Activated naive CD8-positive, alpha-beta T cell treated with anti-CD3 and anti-CD28 coated beads, Interleukin-2, amount 50 U/mL, for 16 hours (primary cell): ENCODE measurements at places on chromosomes 3 and 15.
A peak's percentile ranks its signal among the peaks of the same experiment; 100 is the strongest.

DNA sequence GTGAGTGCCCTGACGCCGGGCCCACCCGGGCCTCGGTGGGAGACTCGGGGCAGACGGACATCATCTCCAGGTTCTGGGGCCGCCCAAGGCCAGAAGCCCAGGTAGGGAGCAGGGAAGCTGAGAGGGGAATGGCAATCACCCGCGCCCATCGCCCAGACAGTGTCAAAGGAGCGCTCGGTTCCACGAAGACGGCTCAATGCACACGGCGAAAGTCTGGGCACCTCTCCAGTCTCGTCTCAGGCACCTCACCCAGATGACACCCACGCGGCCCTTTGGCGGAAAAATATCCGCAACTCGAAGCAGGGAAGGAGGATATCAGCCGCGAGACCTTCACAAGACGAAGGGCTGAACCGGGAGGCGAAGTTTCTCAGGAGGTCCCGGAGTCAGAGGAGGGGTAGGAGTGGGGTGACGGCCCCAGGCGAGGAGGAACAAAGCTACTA, 916 bp downstream of the IL17RD start:
- no peak for DNase-seq

DNA sequence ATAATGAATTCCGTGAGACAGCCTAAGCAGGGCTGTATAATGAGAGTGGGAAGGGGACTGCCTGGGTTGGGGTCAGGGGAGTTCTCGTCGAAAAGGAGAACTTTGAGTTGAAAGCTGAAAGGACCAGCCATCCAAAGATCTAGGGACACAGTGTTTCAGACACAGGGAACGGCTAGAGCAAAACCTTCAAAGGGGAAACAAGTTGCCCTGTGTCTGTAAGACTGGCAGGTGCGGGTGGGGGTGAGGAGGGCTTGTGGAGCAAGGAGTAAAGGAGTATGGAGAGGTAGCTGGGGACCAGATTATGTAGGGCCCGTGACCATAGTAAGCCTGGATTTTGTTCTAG, 1.3 kb upstream of the SRP14 start:
- DNase-seq: no peak

GRCh38 chr3:134707908-134708597, 57.2 kb upstream of the KY start:
- DNase-seq: no peak

DNA sequence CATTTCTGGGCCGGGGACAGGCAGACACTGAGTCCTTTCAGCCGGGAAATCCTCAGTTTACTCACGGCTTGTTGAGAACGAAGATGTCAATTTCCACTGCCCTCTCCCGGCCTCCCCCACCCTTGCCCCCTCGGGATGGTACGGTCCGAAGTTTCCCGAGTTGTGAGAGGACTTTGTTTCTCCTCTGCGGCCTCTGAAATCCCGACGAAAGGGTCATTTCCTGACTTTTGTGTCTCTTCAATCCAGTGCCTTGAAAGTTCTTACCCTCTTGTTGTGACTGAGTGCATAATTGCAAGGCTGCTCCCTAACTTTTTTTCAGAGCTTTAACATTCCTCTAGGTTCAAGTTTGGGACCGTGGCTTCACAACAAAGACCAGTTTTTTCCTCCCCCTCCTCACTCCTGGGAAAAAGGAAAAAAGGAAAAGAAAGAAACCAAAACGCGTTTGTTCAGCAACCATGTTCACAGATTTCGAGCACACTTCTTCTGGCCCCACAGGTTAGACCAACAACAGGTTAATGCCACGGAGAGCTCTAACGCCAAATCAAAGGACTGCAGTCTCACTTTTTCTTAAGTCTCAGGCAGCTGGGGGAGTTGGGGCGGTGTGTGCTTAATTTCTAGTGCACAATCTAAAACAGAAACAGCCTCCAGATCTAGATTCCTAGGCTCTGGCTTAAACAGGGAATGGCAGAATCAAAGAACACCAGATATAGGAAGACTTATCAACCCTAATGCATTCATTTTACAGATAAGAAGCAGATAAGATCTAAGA, 138.9 kb downstream of the TMCO5A start:
- no peak for DNase-seq

- DNase-seq: no peak
Observed at GRCh38 chr15:64865998-64866520, 24.3 kb downstream of the PLEKHO2 start.

GRCh38 chr15:58731756-58732535, 17.6 kb downstream of the ADAM10 start:
- no peak for DNase-seq

GRCh38 chr3:84066915-84067314, 891.9 kb upstream of the CADM2 start:
- DNase-seq: no peak

- DNase-seq: no peak
Observed at GRCh38 chr15:92157666-92158298, 235.9 kb upstream of the ST8SIA2 start.

GRCh38 chr3:30319713-30320112, 286.7 kb upstream of the TGFBR2 start:
- peak; percentile 7 for DNase-seq

DNA sequence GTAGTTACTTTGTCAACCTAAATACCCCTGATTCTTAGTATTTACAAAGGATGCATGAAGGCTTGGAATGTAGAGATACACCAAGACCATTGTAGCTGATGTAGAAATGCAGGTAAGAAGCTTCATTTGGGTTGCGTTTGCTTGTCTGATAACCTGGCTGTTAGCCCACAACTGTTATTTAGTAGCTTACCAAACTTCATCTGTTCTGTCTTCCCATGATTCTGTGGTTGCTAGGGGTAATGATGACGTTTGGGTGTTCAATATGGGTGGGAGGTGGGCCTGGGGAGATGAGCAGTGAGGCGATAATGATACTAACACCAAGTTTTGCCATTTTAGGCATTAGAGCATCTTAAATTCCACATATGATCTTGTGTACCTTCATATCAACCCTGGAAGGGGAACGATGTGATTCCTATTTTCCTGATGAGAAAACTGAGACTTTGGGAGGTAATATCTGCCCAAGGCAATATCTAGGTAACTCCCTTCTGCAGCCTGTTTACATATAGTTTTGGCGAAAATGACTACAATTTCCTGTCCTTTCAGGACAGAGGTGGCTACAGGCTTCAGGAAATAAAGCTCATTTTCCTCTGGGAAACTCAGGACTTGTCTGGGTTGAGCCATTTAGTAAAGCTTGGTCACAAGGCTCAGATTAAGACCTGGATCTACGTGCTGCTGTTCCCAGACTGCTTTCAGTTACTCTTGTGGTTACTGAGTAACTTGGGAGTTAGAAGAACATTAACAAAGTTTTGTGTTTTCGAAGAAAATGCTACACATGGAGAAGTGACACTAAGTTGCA, 26.8 kb downstream of the FNDC3B start:
- DNase-seq: no peak

DNA sequence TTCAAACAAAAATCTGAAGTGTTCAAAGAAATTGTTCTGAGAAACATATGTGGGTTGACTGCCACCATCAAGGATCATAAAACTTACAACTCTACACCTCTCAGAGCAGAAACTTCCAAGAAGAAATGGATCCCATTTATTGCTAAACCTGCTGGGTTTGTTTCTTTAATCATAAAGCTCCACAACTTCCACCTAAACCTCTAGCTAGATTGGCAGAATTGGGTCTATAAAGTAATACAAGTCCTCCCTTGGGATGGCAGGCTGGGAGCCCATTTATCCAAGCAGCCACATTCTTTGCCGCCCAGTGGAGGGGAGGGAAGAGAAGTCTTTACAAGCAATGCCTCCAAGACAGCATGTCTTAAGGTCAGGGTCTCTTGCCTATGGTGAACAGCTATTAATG, 40.5 kb upstream of the CMTM8 start:
- DNase-seq: no peak

DNA sequence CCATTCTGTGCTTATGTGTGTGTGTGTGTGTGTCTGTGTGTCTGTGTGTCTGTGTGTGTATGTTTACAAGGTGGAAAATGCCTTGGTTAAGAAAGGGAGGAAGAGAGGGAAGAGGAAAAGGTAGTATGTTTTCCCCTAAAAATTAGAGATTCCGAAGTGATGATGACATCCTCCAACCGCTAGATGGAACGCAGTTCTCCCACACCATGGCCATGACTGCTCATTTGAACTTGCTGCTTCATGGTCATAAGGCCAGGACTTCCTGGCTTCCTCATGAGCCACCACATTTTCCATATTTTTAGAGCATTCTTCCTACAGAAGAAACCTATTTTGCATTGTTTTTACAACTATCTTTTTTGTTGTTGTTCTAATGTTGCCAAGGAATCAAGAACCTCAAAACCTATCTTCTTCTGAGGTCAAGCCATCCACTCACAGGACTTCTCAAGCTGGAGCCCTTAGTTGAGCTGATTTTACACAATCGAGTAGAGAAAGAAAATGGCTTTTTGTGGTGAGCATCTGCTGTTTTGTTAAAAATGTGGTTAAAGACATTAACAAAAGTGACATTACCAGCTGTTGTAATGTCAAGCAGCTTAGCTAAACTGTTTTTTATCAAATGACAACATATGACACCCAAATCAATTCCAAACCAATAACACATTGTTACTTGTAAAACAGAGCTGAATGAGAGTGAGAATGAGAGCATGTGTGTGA, 1091.0 kb downstream of the FHIT start:
- no peak for DNase-seq

DNA sequence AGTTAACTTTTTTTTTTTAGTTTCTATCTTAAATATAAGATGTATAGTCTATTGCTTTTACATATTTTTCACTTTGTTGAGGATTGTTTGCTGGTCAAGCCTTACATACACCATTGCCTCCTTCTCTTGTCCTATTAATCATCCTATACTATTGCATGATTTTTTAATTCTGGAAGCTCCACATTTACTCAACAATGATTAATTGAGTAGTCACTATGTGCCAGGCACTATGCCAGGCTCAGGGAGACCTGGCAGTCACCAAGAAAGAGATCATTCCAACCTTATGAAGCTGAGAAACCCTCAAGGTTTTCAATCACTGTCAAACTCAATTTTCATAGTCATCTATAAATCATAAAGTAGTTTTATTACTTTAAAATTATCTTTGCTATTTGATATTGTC, 626.2 kb downstream of the IGSF11 start:
- DNase-seq: no peak

DNA sequence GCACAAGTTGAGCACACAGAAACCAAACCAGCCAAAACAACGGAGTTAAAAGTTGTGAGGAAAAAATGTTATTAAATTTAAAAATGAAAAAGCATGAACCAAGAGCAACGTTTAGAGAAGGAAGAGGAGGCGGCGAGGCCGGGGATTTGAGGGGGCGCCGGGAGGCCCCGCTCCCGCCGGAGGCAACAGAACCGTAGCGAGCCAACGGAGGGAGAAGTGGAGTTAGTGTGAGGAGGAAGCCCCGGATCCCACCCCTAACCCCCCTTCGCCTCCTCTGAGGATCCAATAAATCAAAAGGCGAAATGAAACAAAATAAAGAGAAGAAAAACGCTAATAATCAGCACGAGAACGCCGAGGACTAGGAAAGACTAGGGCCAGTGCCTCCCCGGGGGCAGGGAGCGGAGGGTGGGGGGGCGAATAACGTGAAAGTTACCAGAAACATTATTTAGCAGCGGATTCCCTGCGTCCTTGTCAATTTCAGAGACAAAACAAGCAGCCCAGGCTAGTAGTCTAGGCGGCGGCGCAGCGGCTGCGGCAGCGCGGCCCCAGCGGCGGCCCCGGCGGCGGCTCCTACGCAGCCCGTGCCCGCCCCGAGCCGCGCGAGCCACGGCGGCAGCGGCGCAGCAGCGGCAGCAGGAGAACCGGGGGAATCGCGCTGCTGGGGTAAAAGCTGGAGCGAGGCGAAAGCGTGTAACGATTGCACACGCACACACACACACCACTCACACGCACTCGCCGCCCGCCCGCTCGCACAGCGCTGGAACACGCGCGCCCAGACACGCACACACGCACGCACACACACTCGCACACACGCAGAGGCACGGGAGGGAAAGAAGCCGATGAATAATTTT, 1.7 kb downstream of the MEIS2 start:
- DNase-seq: no peak

- DNase-seq: no peak
Observed at GRCh38 chr3:8413337-8413926, 88.2 kb upstream of the LMCD1 start.

DNA sequence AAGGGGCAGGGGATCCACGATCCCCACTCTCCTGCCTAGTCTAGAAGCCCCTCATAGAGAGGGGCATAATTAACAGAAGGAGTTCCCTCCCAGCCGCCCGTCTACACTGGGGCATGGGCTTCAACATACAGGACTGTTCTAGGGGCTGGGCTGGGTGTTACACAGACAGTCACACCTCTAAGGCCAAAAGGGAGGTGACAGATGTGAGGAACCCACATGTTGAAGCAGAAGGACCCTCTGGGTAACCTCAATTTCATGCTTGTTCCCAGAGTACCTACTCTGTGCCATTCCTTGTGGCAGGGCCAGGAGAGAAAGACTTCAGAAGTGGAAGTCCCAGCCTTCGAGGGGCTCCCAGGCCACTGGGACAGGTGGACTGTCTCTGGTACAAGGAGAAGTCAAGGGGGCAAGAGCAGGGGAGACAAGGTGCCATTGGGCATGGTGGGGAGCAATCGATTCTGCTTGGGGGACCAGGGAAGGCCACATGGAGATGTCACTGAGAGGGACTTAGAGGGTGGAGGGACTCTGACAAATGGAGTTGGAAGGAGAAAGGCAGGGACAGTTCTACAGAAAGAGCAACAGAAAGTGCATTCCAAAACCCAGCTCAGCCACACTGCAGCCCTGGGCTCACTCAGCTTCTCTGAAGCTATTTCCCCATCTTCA, 71.3 kb downstream of the CPN2 start:
- DNase-seq: no peak

- DNase-seq: no peak
Observed at GRCh38 chr3:9098716-9099675, 135.7 kb upstream of the RAD18 start.

DNA sequence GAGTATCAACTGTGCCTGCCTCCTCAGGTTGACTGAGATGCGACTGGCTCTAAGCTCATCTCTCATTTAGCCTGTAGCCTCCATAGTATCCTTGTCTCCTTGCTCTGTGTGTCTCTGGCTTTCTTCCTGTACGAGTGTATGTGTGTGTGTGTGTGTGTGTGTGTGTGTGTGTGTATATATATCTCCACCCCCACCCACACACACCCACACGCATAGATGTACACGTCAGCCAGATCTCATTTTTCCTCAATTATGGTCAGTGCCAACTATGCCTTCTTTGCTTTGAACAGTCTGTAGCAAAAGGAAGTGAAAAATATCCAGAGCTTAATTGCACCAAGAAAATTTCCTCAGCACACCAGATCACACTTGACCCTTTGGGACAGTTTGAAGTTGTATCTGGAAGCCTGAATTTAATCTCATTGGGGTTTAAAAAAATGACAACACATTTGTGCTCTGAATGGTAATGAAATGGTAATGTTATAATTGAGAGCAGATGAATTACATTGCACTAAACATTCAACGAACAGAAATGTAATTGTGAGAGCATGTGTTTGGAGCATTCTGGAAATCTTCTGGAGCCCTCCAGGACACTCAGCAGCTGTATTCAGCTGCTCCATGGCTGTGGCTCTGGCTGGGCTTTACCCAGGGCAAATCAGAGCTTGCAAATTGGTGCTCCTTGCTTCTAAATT, 63.6 kb downstream of the RYR3 start:
- no peak for DNase-seq

DNA sequence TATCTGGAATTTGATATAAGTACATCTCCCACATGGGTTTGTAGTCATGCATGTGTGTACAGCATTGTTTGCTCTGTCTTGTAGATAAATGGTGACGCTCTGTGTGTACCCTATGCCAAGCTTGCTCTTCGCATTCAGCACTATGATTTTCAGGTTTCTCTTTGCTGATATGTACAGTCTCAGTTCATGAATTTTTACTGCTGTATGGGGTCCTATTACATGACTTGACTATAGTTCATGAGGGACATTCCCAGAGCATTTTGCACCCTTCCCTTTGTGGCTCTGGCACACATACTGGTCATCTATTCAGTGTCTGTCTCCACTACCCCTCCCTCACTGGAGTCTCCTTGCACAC, 132.7 kb downstream of the EEFSEC start:
- DNase-seq: no peak
